ENCODE measurements at places on chromosomes 2 and 18. TPM values are rescaled to one million over a fixed set of nuclear protein-coding genes. Genes with fewer than 3 reads are reported as not detected.

The UPP2 gene
- 0.90 TPM for polyA plus RNA-seq

The DYNAP gene
- polyA plus RNA-seq = not detected

The RTP5 gene
- polyA plus RNA-seq = not detected

The NEB gene
- 2.4 TPM for polyA plus RNA-seq

The PMS1 gene
- polyA plus RNA-seq = 27.8 TPM
